ENCODE measurements at places on chromosomes 11 and 22.

GRCh38 chr11:14645015-14645912 lies 1.7 kb downstream of the PDE3B start:
- no peak for DNase-seq

GRCh38 chr22:28710576-28711191 lies 30.9 kb downstream of the CHEK2 start:
- DNase-seq: no peak

DNA sequence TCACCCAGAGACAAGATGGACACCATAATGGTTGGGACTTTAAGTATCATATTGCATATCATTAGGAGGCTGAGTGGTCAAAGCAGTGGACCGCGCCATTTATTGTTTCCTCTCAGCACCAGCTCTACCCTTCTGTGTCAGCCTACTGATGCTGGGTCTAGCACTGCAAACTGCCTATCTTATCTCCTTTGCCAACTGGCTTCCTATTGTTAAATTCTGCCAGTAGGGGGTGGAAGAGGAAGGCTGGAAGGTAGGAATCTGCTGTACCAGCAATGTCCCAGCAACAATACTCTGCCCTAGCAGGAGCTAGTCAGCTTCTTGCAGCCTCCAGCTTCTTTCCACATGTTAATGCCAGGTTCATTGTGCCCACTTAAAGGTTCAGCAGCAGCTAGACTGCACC lies 367.1 kb upstream of the PDGFD start:
- DNase-seq: no peak

GRCh38 chr11:125559888-125560287 lies 9.4 kb upstream of the EI24 start:
- no peak for DNase-seq

DNA sequence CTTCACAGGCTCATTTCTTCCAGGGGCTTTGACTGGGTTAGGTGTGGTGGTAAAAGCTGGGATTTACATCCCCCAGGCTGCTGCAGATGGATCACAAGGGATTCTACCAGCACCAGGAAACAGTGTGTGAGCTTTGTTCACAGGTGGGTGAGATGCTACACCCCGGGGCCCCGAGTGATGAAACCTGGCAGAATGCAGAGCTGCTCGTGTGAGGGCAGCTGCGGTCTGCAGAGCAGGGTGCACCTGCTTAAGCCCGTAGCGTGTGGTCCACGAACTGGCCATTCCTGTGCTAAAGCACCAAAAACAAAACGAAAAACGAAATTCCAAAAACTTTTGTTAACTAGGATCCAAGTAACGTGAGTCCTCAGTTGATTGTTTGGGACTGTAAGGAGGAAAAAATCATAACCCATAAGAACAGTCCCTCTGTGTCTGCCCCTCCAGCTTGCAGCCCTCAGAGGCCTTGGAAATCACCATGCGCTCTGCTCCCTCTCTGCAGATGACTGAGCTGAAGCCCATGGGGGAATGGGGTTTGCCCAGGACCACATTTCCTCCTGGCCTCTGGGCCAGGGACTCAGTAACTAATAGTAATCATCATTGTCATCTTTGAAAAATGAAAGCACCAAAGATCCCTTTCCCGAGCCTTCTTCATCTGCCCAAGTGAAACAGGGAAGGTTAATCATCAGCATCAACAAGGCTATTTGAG lies 24.6 kb downstream of the ELF5 start:
- no peak for DNase-seq

- DNase-seq: no peak
These were observed 1.1 kb downstream of the RRM1 start for GRCh38 chr11:4095509-4096230.

DNA sequence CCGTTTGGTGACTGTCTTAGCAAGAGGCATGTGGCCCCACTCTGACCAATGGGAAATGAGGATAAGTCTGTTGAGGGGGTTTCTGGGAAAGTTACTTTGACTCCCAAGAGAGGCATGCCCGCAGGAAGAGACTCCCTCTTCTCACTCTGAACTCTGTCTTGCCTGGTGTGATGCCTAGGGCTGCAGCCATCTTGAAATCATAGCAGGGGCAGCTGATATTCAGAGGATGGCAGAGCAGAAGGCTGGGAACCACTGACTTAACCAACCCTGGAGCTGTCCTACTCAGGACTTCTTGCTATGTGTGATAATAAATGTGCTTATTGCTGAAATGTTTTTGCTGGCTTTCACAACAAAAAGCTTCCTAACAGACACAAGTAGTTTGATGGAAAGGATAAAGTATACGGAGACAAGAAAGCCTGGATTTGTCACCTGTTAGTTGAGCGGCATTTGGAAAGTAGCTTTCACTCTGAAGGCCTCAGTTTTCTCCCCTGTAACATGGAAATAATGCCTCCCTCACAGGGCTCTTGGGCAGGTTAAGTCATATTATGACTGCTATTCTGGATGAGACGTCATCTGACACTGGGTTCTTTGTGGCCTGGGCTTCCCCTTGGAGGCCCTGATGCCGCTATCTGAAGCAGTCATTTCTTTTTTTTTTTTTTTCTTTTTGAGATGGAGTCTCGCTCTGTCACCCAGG lies 128.5 kb downstream of the CEP164 start:
- no peak for DNase-seq

DNA sequence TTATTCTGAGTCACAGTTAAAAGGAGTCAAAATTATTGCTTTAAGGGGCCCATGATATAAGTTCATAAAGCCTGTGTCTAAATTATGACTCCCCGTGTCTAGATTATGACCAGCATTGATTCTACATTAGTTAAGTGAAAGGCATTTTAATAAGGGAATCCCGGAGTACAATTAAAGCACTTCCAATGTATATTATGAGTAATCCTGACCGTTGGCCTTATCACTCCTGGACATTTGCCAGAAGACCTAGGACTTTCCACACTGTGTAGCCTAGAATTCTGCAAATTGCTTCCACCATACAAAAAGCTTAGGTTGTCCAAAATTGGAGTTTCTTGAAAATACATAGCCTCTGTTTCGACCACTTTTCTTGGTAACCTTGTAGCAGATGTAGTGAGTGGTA lies 1292.6 kb downstream of the LRRC4C start:
- no peak for DNase-seq

DNA sequence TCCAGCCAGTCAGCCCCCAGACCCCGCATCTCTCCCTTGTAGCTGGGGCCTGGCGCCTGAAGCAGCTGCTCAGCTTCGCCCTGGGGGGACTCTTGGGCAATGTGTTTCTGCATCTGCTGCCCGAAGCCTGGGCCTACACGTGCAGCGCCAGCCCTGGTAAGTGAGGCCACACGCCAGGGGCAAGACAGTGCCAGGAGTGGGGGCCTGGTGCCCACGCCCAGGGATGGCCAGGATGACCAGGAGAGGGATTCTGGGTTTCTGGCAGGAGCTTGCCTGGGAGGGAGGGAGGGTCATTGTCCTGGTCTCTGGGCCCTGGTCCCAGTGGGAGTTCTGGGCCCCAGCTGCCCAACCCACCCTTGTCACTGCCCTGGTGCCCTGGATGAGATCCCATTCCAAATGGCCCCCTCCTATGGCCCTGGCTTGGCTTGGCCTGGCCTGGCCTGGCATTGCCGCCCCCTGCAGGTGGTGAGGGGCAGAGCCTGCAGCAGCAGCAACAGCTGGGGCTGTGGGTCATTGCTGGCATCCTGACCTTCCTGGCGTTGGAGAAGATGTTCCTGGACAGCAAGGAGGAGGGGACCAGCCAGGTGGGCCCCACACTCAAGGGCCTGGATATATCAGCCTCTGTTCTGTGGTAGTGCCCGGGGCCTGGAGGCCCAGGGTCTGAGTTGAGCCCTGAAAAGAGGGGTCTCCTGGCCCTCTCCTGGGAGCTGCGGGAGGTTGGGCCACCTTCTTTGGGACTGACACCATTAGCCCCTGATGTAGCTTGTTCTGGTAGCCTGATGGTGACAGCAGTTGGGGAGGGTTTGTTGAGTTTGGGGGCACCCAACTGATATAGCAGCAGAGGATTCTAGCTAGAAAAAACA lies 3.7 kb downstream of the SLC39A13 start:
- no peak for DNase-seq

- no peak for DNase-seq
These were observed 484.9 kb downstream of the BUD13 start for GRCh38 chr11:116287866-116288265.

DNA sequence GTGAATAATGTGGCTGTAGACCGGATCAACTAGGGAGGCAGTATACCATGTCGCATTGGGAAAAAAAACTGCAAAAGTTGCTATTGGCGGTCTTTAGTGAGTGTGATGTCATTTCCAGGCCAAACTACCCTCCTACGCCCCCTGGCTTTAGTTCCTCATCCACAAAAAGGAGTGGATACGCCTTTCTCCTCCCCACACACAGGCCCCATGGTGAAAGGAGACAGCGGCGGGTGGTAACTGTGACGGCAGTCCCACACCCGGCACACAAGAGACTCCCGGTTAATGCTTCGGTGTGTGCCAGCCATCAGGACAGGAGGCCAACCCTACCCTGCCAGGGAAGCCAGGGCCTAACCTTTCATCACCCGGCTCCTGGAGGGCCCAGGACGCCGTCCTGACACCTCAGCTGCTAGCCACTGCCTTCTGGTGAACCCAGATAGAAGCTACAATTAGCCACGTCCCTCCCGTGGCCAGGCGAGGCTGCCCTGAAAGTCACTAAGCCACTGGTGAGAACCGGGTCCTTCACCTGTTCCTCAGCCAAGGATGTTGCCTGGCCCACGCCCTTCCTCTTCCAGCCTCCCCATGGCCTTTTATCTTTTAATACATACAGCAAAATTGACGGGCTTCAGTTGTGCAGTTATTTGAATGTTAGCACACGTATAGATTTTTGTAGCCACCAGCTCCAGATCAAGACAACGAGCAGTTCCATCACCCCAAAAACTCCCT lies 10.8 kb downstream of the TP53I11 start:
- DNase-seq: no peak

- no peak for DNase-seq
These were observed 106.4 kb downstream of the NECTIN1 start for GRCh38 chr11:119622454-119623143.

Measured in stimulated activated CD8-positive, alpha-beta memory T cell treated with anti-CD3 and anti-CD28 coated beads, Interleukin-4, amount 100 ng/mL, for 1 hour (primary cell).